ENCODE measurements at places on chromosomes 1 and 21. TPM values are rescaled to one million over a fixed set of nuclear protein-coding genes. Genes with fewer than 3 reads are reported as not detected.

GRCh38 chr1:158716335-158716734 lies 4.2 kb downstream of the OR6K3 start:
- no peak for DNase-seq

DNA sequence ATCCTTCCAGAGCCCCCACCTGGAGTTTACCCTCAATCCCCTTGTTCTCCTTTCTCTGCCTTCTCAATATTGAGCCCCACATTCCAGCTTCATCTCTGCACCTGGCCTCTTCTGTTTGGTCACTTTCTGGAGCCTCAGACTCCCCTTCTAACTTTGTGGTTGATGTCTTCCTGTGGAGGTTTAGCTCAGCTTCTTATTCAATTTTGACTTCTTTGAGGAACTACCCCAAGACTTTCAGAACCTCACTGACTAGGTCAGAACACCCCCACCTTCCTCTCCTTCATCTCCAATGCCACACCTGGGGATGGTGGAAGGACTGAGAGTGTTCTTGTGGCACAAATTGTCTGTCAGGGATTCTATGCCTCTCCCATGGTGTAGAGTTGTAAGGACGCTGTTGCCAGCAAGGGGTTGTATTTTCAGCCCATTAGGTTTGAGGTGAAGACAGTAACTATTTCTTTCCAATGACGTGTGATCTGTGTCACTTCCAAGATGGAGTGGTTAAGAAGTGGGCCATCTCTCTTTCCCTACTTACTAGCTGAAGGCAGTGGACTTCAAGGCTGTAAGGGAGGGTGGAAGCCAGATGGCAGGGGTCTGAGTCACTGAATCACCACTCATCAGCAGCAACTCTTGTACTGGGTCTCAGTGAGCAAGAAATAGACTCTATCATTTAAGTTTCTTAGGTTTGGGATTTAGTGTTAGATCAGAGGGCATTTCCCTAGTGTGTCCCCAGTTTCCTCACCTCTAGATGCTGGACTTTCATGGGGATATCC lies 80.6 kb downstream of the PAPPA2 start:
- no peak for DNase-seq

- no peak for DNase-seq
Measured at GRCh38 chr1:83500531-83500930, 498.4 kb downstream of the TTLL7 start.

GRCh38 chr1:27099587-27100334 lies 55.2 kb downstream of the SLC9A1 start:
- DNase-seq, result peak; percentile 90

DNA sequence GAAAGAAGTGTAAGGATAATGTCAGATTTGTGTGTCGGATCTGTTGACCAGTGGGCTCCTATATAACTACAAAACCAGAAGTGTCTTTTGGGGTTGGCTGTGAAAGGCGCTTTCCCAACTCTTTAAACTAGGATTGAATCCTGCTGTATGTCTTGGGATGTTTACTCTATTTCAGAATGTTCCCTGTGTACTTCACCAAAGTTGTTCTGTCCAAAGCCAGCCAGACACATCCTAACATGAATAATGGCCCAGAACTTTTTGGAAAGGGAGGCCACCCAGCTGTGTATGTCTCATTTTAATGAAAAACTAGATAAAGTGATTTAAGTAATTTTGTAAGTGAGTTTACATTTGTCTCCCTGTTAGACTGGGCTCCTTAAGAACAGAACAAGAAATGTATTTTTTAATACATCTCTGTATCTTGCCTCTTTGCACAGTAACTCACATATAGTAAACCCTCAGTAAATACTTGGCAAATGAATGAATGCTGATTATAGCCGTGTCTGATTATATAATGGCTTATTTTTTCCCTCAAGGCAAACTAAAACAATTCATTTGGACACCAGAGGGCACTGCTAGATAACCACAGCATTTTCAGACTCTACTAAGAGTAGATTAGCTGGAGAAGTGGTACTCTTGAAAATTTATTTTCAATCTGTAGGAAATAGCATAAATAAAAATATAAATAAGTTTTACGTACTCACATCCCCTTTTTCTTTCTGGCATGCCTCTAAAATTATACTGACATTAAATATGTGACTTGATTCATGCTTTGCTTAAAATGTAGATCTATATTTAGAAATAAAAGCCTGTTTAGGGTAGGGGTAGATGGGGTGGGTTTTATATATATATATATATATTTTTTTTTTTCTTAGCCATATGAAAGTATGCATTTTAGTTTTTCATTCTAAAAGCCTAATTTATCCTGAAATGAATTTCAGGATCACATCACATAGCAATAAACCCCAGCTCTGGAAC lies 23.8 kb downstream of the TSEN15 start:
- peak; percentile 65 for DNase-seq

Gene PROK1
- not detected for total RNA-seq
